ENCODE measurements at places on chromosomes 1 and 21. TPM values are rescaled to one million over a fixed set of nuclear protein-coding genes. Genes with fewer than 3 reads are reported as not detected.

Gene EPS15
- total RNA-seq, result 95.5 TPM

Gene LRRC38
- total RNA-seq, result not detected

Gene PGLYRP4
- not detected for total RNA-seq

Gene UBASH3A
- total RNA-seq, result 27.4 TPM

Gene SPRR5
- not detected for total RNA-seq

Gene GREM2
- not detected for total RNA-seq

Gene LRRC7
- total RNA-seq, result not detected

Gene FAM229A
- 2.7 TPM for total RNA-seq

Gene CCSAP
- 5.9 TPM for total RNA-seq

Gene GOLPH3L
- total RNA-seq, result 15.4 TPM

Gene MX2
- total RNA-seq, result 10.5 TPM

Gene PRMT6
- total RNA-seq, result 28.1 TPM

Gene INKA2
- total RNA-seq, result 2.2 TPM

Gene MNDA
- not detected for total RNA-seq

Gene TCHHL1
- not detected for total RNA-seq

Gene PROX1
- total RNA-seq, result not detected

Gene BACE2
- 0.32 TPM for total RNA-seq

Gene KRTAP7-1
- total RNA-seq, result not detected

Gene CHIA
- not detected for total RNA-seq

Gene NUF2
- total RNA-seq, result 31.7 TPM

Gene SELENBP1
- total RNA-seq, result not detected

Gene OR2L5
- total RNA-seq, result not detected

Gene BLZF1
- total RNA-seq, result 14.7 TPM

Gene KISS1
- not detected for total RNA-seq

Gene GJB3
- not detected for total RNA-seq

Gene RALGPS2
- 1.3 TPM for total RNA-seq

Gene BRINP3
- total RNA-seq, result not detected

Gene ARHGEF2
- 169 TPM for total RNA-seq

Gene OLIG2
- not detected for total RNA-seq

Gene LRRC53
- total RNA-seq, result not detected

Gene DNTTIP2
- 108 TPM for total RNA-seq
